ENCODE measurements at places on chromosomes 11 and 22.

- DNase-seq: no peak
Measured at GRCh38 chr11:130458410-130458729, 9.9 kb downstream of the ADAMTS15 start.

DNA sequence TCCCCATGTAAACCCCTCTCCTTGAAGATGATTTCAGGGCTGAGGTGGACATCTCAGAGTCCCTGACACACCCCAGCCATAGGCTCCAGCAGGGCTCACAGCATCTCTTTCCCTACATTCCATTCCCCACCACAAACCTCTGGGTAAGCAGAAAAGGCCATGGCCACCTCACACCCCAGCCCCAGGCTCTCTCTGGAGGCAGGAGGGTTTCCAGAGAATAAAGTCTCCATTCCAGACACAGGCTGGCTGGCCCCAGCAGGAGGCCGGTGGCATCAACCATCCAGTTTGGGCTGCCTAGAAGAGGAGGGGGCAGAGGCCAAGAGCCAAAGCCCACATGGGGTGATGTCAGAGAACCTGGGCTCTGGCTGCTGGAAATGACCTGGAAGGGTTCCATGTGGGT is 61.4 kb downstream of the TP53I11 start:
- DNase-seq: no peak

DNA sequence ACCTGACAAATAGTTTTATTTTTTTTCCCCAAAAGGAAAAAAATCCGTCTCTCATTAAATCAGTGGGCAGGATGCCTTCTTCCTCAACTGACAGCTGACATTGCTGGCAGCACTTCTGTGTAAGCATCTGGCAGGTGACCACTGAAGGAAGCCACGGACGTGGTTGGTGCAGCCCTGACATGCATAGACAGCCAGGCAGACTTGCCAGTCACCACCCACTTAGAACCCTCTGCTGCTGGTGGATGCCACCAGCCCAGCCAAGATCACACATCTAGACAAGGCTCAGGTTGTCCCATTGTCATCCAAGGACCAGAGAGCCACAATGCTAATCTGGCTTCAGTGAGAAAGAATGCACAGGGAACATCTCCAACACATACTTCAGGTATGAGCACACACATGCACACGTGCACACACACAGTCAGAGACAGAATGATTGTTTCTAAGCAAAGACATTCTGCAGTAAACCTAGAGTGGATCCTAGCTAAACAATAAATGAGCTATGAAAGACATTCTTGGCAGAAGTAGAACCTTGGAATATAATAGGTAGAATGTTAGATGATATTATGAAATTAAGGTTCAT is 49.8 kb upstream of the BMAL1 start:
- DNase-seq: no peak

- DNase-seq: peak; percentile 49
Measured at GRCh38 chr11:127965939-127966668, 621.3 kb downstream of the ETS1 start.

GRCh38 chr11:132626446-132626845 is 905.9 kb downstream of the OPCML start:
- DNase-seq: no peak

DNA sequence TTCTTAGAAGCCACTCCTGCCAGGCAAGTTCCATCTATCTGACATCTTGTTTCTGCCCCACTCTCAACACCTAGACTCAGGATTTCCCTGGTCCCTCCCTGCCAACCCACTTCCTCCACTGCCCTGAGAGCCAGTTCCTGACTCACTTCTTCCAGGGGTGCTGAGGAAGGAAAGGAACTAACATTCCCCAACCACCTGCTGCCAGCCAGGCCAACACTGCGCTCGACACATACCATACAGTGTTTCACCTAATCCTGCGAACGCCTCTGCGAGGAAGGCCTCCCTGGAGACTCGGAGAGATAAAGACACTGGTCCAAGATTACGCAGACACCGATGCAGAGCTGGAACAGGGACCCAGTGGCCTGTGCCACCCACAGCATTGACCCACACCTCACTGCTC is 40.2 kb downstream of the MICAL3 start:
- no peak for DNase-seq

GRCh38 chr22:23411739-23412138 is 168.4 kb downstream of the IGLL1 start:
- DNase-seq: no peak

DNA sequence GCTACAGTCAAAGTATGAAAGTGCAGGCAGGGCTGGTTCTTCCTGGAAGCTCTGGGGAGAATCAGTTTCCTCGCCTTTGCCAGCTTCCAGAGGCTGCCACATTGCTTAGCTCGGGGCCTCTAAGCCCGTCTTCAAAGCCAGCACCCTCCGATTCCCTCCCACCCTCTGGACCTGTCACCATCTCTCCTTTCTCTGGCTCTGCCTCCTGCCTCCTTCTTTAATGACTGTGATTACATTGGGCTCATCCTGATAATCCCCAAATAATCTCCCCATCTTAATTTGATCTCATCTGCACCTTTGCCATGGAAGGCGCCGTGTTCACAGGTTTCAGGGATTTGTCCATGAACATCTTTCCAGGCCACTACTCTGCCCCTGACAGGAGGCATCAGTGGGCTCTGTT is 42.5 kb downstream of the MCM5 start:
- no peak for DNase-seq
